ENCODE measurements at places on chromosomes 16 and 17. TPM values are rescaled to one million over a fixed set of nuclear protein-coding genes. Genes with fewer than 3 reads are reported as not detected.

DNA sequence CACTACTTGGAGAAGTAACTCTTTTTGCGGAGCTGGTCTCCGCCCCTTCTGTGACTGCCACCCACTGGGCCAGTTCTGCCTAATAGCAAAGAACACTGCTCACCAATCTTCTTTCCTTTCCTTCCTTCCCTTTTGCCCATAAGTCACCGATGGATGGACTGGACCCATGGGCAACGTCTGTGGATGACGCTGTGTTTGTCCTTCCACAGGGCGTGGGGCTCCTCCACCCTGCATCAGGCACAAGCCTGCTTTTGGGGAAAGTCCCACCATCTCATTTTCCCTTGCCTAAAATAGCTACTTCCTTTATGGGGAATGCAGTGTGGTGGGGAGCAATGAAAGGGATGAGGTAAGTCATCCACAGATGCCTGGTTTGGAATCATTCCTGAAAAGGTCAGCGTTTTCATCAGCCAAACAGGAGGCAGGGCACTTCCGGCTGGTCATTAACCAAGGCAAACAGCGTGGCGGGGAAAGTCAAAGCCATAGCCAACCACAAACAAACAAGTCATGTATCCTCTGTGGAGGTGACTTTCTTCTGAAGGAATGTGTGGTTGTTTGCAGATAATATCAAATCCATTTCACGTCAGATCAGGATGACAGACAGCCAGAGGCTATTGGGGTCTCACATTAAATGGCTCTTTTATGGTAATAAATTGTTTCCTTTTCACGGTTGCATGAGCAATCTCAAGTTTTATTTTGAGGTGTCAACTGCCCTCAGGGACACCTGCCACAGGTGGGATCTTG is 30.7 kb upstream of the MED9 start:
- DNase-seq: no peak

GRCh38 chr17:67746704-67747571 is 29.2 kb downstream of the NOL11 start:
- peak; percentile 30 for DNase-seq

DNA sequence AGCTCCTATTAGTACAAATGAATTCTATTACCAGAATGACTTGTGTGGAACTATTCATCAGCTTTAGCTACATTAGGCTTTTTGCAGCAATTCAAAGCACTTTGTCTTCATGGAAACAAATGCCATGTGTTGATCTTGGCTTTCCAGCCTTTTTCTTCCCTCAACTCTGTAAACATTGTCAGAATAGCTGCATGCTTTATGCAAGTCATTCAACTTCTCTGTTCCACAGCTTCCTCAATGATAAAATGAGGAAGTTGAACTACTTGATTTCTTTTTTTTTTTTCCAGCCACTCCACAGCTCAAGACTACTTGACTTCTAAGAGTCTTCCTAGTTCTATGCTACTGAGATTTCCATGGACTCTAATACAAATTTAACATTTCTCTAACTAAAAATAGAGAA is 41.1 kb downstream of the KIAA0753 start:
- no peak for DNase-seq

DNA sequence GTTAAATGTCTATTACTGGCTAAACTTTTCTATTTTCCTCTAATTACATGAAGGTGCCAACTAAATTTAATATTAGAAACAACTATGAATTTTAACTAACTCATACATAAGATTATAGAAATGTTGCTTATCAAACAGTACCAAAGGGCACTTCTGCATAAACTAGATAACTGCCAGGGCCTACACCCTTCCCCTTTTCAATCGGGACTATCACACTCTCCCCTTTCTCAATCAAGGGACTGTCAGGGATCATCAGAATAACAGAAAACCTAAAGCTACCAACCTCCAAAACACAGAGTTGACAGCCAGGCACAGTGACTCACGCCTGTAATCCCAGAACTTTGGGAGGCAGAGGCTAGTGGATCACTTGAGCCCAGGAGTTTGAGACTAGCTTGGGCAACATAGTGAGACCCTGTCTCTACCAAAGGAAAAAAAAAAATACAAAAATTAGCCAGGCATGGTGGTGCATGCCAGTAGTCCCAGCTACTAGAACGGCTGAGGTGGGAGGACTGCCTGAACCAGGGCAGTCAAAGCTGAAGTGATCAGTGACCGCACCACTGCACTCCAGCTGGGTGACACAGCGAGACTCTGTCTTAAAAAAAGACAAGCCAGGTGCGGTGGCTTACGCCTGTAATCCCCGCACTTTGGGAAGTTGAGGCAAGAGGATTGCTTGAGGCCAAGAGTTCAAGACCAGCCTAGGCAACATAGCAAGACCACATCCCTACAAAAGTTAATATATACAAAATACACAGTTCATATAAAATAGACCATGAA is 3.2 kb upstream of the PHLPP2 start:
- DNase-seq: no peak

- DNase-seq: no peak
These were observed 86.4 kb downstream of the FOXL1 start for GRCh38 chr16:86664522-86665318.

DNA sequence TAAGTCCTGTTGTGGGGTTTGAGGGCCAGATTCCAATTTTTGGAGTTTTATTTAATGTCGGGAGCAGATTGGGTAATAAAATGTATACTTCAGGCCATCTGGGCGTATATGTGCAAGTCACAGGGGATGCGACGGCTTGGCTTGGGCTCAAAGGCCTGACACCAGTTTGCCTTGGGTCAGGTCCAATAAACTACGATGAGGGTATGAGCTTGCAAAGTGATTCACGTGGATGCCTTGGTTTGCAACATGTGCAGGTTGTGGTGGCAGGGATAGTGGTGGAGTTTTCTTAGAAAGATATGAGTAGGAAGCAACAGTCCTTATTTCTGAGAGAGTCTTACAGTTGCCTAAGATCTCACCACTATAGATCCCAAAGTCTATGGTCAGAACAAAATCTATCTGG is 157.0 kb upstream of the CDH11 start:
- no peak for DNase-seq

DNA sequence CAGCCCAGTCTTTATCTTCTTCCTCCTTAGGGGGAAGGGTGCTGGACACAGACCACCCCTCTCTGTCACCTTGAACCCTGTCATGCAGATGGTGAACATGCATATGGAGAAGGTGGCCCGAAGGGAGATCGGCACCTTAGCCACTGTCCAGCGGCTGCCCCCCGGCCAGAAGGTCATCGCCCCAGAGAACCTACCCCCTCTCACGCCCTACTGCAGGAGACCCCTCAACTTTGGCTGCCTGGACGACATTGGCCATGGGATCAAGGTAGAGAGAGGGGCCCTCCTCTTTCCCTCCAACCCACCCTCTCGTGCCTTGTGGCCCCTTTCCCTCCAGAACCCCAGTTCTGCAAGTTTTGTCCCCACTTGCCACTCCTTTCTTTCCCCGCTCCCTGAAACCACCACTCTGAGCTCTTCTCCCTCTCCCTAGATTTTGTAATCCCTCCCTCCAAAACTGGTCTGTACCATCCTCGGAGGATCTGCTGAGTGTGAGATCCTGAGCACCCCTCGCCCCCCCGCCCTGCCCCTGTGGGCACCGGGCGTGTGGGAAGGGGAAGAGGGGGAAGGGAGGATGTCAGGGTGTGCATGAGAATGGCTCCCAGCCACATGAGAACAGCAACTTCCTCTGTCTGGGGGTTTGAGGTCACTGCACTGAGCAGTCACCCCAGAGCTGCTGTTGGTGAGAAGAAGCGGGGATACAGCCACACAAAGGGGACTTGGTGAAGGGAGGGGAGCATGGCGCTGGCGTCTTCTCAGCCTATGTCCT is 7.3 kb downstream of the ABI3 start:
- DNase-seq: no peak

DNA sequence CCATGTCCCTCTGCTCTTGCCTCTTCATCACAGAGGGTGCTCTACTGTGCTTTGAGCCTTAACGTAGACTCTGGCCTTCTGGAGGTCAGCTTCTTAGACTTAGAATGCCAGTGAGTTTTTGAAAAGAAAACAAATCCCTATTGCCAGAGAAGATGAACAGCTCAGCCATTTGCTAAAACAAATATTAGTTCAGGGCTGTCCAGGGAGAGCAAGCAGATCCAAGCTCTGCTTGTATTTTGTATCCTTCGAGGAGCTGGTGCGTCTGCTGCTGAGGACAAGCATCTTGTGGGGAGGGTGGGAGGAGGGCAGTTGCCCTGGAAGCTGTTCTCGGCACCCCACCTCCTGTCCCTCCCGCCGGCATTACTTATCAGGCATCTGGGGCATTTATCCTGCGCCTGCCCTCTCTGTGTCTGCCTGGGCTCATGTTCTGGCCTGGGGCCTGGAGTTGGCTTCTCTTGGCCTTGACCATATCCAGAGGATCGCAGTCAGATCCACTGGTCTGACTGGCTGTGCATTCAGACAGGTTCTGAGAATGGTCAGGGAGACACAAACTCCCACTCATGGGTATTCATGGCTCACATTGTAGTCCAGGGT is 173.1 kb upstream of the NLRP1 start:
- no peak for DNase-seq

GRCh38 chr16:19116711-19117449 is 3.1 kb downstream of the ITPRIPL2 start:
- no peak for DNase-seq

DNA sequence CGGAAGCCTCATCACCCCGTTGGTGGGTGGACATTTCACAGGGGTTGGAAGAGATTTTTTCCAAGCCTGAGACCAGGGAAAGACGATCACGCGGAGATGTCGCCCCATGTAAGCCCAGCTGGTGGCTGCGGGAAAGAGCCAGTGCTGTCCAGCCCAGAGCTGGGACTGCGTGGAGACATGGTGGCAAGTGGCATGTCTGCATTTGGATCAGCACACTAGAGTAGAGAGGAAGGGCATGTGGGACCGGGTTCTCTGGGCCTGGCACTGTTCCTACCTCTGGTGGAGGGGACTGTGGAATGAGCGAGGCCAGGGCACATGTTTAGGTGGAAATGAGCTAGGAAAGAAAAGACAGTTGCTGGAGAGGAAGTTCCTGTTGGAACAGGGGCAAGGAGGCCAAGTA is 20.0 kb downstream of the SBK1 start:
- no peak for DNase-seq

GRCh38 chr16:10556236-10556635 is 24.2 kb downstream of the EMP2 start:
- DNase-seq: no peak

DNA sequence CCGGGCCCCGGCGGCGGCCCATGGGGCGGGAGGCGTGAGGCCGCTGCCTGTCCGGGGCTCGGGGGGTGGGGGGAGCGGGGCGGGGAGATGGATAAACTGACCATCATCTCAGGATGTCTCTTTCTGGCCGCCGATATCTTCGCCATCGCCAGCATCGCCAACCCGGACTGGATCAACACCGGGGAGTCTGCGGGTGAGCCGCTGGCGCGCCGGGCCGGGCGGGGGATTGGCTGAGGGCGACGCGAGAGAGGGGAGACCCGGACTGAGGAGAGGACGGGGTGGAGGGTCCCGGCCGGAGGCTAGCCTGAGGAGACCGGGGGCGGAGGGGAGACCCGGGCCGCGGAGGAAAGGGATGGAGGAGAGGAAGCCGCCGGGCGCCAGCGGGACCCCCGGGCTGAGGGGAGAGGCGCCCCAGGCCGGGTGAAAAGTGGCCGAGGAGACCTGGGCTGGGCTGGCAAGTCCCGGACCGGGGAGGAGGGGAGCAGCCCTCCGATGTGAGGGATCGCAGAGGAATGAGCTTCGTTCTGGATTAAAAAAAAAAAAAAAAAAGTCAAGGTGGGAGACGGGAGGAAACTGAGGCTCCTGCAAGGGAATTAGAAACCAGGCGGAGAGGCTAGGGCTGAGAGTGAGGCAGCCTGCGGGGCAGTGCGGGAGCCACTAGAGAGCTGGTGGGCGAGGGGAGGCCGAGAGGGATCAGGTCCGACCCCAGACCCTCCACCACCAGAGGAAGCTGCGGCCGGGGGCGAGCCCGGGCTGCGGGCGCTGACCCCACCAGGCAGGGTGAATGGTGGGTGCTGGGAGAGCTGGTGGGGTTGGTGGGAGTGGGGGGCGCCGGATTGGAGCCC is 526 bp downstream of the MOSMO start:
- DNase-seq: no peak

The CACNA1G gene
- total RNA-seq: 7.1 TPM

The MFAP4 gene
- total RNA-seq: 60.9 TPM

The SKAP1 gene
- not detected for total RNA-seq

The ST6GALNAC2 gene
- total RNA-seq: not detected

The PDILT gene
- not detected for total RNA-seq

The SPECC1 gene
- 5.8 TPM for total RNA-seq
